ENCODE measurements at places on chromosomes 3 and 15.

DNA sequence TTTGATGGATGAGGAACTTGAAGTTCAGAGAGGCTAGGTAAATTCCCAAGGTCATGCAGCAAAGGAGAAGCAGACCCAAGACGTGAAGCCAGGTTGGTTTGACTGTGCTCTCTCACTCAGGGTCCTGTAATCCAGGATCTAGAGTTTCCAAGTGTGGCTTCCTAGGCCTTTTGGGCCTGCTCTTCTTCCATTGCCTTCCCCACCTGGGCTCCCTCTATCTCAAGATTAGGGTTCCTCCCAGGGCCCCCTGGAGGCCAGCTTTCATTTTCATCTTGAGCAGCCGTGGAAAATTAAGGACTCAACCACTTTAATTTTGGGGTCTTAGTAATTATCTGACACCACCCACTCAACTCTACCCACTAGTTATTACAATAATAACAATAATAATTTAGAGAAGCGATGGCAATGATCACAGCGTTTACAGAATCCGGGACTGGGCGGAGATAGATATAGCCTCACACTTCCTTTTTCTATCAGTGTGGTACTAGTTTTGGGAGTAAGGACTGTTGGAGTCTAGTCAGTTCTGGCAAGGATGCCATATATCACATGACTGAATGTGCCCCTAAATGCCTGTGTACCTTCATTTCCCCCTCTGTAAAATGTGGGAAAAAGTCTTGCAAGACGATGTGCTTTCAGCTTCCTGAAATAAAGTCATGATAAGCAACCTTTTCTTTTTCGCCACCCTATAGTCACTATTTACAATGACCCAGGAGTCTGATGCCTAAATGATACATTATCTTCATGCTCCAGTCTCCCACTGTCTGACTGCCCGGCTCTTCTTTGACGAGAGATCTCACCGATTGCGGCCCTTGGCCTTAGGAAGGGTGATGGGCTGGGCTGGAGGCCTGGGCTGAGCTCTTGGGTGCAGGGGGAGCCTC is 30.2 kb upstream of the MAGEF1 start:
- peak; percentile 28 for DNase-seq

GRCh38 chr3:140766465-140766864 is 88.6 kb downstream of the TRIM42 start:
- DNase-seq, result no peak

- no peak for DNase-seq
These were observed 81.3 kb downstream of the CADPS start for GRCh38 chr3:62793946-62794345.

GRCh38 chr3:2354702-2355101 is 256.0 kb downstream of the CNTN4 start:
- DNase-seq, result no peak

GRCh38 chr3:58102976-58103451 is 94.8 kb downstream of the FLNB start:
- no peak for DNase-seq

- DNase-seq, result no peak
These were observed 6.6 kb downstream of the GPX1 start for GRCh38 chr3:49351521-49352011.

- DNase-seq, result no peak
These were observed 807.4 kb upstream of the GBE1 start for GRCh38 chr3:82568776-82569338.

DNA sequence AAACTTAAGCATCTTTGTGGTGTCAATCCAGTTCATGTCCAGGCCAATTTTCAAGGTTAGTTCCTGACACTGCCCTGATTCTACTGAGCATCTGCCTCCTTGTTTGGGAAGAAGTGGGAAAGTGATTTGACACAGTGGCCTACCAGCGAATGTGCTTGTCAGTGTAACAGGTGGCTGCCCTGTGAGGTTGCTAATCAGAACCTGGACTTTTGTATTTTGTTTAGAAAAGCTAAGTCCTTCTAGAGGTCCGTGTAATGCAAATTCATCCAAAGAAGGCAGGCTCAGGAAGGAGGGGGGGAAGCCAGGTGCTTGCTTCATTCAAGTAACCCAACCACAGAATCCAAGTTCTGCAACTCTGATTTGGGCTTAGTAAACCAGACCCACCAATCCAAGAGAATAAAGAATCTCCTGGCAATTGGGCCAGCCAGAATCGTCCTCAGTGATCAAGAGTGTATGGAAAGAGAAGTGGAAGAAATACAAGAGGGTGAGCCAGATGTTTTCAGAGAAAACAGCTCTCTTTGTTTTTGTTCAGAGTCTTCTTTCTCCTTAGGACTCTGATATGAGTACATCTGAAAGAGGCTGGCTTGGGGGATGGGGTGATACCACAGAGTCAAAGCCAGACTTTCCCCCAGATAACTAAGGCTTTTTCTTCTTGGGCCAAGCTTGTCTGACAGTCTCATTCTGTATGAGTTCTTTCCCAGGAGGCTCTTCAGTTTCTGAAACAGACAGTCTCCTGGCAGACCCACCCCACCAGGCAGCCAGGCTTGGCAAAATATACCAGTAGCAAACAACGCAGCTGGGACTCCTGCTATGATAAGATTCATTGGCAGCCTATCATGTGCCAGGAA is 508.9 kb upstream of the TBL1XR1 start:
- DNase-seq, result no peak

GRCh38 chr15:51718219-51718618 is 19.2 kb downstream of the LYSMD2 start:
- DNase-seq, result no peak

DNA sequence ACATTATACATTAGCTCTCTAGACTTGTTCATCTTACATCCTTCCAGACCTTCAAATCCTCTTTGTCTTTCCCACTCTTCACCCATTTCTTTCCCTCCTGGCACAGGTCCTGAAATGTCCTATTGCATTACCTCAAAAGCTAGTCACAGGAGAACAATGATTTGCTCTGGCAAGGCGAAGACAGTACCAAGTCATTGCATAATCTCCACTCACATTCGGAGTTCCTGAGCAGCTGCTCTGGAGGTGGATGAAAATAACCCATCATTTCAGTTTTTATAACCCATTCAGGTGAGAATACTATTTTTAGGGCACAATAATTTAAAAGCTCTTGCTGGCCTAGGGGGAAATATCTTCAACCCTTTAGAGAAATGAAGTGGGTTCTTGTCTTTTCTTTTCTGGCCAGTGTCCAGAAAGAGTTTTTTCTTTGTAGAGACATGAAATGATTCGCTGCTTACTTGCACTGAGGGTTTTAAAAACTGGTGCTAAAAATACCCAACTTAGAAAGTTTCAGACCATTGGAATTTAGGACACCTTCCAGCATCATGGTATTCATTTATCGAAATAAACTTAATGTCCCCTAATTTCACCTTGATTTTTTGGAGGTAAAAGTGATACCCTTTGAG is 23.4 kb upstream of the DYNC1LI1 start:
- DNase-seq, result no peak

DNA sequence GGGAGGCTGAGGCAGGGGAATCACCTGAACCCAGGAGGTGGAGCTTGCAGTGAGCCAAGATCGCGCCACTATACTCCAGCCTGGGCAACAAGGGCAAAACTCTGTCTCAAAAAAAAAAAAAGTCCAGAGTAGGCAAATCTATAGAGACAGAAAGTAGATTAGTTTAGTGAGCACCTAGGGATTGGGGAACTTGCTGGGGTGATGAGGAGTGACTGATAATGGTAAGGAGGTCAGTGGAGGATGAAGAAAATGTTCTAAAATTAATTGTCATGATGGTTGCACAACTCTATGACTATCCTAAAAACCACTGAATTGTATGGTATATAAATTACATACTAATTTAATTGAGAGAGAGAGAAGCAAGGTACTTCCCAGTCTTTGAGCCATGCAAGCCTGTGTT is 27.8 kb upstream of the LYZL4 start:
- DNase-seq, result no peak

DNA sequence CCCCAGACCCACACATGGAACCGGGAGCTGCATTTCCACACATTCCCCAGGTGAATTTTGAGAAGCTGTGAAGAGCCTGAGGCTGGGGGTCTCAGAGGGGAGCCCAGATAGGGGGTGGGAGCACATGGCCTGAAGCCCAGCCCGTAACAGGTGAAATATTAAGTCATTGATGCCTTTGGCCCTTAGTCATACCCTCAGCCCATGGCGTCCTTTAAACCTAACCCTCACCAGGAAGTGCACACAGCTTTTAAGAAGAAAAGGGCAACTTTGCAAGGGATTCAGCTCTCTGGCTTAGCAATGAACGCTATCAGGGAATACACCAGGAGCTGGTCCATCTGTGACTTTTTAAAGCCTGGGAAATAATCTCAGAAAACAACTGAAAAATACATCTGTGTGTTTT is 40.6 kb downstream of the WNT7A start:
- DNase-seq, result no peak

DNA sequence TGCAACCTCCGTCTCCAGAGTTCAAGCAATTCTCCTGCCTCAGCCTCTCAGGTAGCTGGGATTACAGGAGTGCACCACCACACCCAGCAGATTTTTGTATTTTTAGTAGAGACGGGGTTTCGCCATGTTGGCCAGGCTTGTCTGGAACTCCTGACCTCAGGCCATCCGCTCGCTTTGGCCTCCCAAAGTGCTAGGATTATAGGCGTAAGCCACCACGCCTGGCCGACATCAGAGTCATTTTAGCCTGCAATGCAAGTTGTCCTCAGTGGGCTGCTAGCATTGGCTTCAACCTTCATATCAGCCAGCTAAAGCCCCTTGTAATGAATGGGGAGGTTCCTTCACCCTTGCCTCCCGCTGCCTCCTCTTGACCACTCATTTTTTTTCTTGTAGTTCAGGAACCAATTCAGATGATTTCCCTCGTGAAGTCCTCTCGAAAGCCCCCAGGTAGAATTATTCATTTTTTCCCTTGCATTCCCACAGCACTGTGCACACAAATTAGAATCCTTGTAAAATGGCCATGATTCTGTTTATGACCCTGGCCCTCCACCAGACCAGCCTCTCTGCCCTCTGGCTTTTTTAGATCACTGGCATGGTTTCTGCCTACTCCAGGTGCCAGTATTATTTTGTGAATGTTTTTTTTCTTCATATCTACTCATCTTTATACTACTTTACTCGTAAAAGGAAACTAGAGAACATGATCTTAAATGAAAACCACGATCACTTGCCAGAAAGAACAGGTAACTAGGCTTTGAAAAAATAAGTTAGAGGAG is 29.1 kb downstream of the FLNB start:
- no peak for DNase-seq

- no peak for DNase-seq
These were observed 51.5 kb downstream of the ITGA11 start for GRCh38 chr15:68380456-68380855.

- no peak for DNase-seq
These were observed 19.6 kb downstream of the FBLN2 start for GRCh38 chr3:13568515-13569028.

DNA sequence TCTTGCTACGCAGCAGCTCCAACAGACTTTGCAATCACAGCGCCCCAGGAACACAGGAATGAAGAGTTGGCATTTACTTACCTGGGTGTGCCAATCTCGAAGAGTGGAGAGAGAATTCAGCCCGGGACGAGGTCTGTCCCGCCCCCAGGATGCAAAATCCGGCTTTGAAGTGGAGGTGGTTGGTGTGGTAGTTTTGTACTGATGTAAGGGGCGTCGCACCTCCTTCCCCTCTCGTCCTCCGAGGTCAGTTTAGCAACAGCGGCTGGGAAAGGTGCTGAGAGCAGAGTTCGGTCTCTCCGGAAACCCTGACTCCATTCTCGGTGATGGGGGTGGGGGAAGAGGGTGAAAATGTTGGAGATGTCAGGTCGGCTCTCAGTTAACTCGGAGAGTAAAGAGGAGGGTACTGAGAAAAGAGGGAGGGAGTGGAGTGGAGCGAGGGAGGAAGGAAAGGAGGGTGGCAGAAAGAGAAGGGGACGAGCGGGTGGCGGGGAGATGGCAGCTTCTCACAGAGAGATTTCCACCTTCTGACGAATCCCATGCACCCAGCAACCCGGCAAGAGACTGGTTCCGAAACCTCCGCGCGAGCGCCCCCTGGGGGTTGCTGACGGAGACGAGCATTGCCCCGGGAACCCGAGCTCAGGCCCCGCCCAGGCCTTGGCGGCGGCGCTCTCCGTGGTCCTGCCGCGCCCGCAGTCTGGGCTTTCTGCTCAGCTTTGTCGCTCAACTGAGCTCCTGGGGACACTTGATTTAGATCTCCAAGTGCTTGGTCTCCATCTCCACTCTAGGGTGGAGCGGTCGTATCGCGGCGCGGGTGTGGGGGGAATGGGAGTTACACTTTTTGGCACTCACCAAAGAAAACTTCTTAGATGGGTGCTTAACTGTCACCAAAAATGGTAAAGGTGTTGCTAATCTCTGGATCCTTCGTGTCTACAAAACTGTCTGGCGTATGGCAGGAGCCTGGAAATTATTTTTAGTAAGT is at the start of gene CPNE4:
Gene CPNE4, minus strand, starts transcription at position 529 of the 979 bp plus-strand sequence.
- peak; percentile 18 for DNase-seq

DNA sequence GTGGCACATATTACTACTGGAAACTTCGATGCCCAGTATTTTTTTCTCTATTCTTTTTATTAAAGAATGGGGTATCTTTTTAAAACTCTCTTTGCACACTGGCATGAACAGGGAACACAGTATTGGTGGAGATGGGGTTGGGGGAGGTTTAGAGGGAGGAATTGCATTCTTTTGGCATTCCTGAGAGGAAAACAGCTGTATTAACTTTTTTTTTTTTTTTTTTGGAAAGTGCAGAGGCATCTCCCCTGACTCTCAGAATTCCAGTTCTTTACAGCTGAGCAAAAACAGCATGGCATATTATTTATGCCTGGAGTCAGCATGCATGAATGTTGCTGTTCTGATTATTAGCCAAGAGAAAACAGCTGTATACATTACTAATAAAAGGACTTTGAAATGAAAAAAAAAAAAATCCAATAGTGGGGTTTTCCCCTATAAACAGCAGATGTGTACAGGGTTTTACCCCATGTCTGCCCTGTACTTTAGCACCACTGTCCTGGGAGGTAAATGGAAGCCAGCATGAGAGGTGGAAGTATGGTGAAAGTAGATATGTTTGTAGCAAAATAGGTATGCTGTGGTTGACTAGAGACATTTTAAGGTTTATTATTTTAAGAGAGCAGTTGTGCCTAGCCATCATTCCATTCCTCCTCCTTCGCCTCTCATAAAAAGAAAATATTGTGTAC is 132.2 kb downstream of the FNDC3B start:
- no peak for DNase-seq

- DNase-seq, result no peak
These were observed 67.4 kb downstream of the CORO2B start for GRCh38 chr15:68646156-68646555.

- no peak for DNase-seq
These were observed 152.9 kb upstream of the LPP start for GRCh38 chr3:188001093-188001492.

- no peak for DNase-seq
These were observed 2.1 kb downstream of the RHOV start for GRCh38 chr15:40871749-40872617.

GRCh38 chr3:94784274-94784673 is 721.4 kb downstream of the NSUN3 start:
- no peak for DNase-seq
